ENCODE measurements at places on chromosomes 6 and 20.
A peak's percentile ranks its signal among the peaks of the same experiment; 100 is the strongest.

- DNase-seq, result no peak
Observed at GRCh38 chr20:63854766-63855362, 6.4 kb upstream of the ABHD16B start.

- DNase-seq, result no peak
Observed at GRCh38 chr6:101741474-101742171, 348.1 kb downstream of the GRIK2 start.

GRCh38 chr20:10792291-10792690 lies 118.5 kb upstream of the JAG1 start:
- DNase-seq, result no peak

- DNase-seq, result no peak
Observed at GRCh38 chr6:138182939-138183789, 21.4 kb downstream of the ARFGEF3 start.

DNA sequence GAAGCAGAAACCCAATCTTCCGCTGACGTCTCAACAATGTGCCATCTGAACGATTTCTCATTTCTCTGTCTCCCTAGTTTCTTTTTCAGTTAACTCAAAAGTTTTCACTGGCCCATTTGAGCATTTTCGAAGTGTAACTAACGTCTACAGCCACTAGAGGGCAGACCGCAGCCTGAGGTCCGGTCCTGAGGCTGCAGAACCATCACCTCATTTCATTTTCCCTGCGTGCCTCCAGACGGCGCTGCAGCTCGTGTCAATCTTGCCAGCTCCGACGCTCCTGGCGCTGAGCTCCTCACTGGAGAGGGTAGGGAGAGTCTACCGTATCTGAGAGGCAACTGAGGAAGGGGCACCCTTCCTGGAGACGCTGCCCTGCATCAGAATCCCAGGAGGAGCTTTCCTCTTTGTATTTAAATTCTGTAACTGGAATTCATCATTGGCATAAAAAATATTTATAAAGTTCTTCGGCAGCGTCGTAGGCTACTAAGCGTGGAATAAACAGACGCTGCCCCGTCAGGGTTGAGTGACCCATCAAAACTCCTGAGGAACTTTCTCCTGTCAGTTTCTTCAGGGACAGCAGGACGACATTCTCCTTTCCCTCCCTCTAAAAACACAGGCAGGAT lies 28.5 kb upstream of the DTNBP1 start:
- DNase-seq, result peak; percentile 70

- DNase-seq, result no peak
Observed at GRCh38 chr6:29486577-29486976, 1.2 kb downstream of the MAS1L start.

DNA sequence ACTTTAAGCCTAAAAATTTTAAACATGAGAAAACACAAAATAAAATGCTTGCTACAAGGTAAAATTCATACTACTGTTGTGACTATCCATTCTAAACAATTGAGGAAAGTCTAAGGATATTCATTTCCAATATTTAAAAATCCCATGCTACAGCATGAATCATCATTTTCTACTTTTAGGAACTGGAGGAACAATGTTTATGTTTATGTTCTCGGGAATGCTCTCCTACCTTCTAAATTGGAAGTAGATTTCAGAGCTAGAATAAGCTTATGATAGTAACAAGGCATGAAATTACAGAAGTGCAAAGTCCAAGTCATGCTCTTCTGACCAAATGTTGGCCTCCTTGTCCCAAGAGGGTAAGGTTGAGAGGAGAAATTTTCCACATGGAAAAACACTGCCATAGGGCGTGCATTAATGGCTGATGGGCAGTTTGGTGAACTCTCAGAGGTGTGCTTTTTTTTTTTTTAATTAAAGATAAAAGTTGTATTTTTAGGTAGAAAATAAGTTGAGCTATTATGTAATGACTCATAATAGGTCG lies 6.0 kb upstream of the MYLK4 start:
- DNase-seq, result no peak

DNA sequence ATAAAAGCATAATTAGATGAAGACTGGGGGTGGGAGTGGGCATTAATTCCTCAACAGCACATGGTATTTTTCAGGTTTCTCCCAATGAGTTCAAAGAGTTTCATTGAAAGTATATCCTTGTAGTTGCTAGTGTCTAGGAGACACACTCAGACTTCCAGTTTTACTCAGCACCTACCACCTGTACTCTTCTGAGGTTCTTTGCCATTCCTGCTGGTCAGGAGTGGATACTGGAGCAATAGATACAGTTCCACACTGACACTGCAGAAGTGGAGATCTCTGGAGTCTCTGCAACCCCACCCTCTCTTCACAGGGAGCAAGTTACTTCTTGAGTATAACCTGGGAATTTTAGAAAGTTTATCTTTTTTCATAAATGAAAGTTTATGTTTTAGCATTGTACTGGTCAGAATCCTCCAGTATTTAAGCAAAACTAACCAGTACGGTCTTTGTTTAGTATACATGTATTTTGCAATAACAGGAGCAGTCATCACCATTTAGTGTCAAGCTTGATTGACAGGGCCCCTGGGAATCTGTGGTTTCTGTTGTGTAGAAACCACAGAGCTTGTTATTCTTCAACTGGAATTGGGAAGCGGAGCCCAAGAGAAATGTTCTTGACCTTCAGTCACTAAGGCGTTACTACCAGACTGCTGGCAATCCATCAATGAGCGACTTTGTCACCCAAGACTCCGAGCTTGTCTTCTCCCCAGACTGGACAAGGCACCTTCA lies 148.1 kb downstream of the ZDHHC14 start:
- no peak for DNase-seq

- DNase-seq, result no peak
Observed at GRCh38 chr6:124903797-124904196, 58.4 kb upstream of the RNF217 start.

GRCh38 chr6:72446430-72446829 lies 175.4 kb upstream of the KCNQ5 start:
- DNase-seq, result no peak

GRCh38 chr6:82374516-82374915 lies 10.9 kb downstream of the TPBG start:
- DNase-seq, result no peak

DNA sequence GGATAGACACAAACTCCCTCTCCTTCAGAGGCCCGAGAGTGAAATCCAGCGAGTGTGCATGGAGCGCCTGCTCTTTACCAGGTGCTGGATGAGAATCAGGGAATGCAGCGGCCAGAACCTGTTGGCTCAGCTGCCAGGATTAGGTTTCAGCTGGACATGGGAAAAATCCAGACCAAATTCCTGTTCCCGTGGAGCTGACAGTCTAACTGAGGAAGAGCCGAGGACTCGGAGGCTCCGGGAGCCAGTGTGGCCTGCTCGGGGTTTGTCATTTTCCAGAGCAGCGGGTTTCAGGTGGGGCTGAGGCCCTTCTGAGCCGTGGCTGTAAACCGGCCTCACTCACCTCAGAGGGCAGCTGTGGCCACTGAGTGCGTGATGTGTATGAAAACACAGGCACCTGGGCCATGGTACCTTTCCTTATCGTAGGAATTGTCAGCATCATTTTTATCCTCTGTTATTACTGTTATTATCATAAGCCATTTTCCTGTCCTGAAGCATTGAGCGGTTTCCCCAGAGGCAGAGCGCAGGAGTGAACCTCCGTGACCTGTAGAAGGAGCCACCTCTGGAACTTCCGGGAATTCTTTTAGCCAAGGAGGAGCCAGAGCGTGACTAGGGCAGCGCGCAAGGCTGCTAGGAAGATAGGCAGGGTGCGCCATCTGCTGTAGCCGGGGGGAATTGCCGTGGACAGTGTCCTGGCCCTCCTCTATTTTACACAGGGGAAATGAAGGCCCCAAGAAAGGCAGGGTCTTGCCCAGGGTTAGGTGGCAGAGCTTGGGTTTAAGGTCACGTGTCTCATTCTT lies 27.3 kb downstream of the PKIG start:
- DNase-seq, result peak; percentile 46

GRCh38 chr20:23608251-23608846 lies 2.6 kb upstream of the CST9 start:
- DNase-seq, result no peak

- no peak for DNase-seq
Observed at GRCh38 chr6:170525795-170526194, 27.3 kb downstream of the PSMB1 start.

- DNase-seq, result no peak
Observed at GRCh38 chr6:47490676-47491075, 13.1 kb downstream of the CD2AP start.

DNA sequence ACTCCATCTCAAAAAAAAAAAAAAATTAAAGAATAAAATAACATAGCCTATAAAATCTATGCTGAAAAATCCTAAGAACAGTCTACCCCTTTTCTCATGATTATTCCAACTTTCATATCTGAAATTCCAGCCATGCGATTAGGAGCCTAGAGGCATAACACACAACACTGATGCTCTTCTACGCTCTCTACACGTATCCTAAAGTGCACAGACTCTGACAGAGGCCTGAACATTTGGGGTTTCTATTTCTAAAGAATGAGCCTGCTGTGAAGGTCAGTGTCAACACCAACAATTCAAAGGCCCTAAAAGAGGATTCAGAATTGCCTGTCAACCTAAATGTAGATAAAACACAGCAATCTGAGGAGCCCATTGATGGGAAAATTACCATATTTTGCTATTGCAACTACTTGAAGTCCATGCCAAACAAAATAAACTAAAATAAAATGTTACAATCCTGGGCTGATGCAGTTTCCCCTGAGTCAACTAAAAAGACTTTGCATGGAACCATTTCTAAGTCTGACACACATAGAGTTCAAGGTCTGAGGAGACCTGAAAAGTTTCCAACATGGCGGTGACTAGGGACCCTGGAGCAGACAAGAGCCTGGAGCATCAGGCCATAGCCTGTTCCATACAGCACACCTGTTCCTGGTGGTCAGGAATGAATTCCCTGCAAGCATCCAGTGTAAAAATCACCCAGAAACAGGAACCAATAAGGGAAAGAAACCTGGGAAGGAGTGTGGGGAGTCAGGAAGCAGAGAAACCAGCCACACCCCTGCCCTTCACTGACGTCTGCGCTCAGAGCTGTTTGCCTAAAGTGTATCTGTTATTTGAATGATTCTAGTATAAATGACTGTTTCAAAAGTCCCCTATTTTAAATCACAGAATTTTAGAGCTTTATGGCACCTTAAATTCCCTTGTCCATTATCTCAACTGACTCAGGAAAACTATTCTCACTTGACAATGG lies 11.8 kb downstream of the NINL start:
- DNase-seq, result no peak

- DNase-seq, result peak; percentile 15
Observed at GRCh38 chr20:24470746-24471582, 1.5 kb downstream of the SYNDIG1 start.

DNA sequence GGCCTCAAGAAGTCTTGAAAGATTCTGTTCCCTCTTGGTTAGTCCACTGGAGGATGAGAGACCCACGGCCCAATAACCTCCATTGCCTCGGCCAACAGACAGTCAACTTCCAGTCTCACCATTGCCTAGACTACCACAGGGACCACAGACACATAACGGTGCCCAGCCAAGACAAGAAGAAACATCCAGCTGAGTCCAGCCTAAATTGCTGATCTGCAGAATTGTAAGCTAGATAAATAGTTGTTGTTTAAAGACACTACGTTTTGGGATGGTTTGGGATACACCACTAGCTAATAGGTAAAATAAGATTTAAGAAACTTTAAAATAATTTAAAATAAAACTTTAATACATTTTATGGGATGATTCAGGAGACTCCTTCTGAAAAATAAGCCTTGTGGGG lies 324.7 kb upstream of the JAG1 start:
- DNase-seq, result no peak

GRCh38 chr6:114058435-114058834 lies 87.5 kb upstream of the HDAC2 start:
- no peak for DNase-seq

GRCh38 chr6:80940571-80940970 lies 811.9 kb downstream of the TENT5A start:
- no peak for DNase-seq

DNA sequence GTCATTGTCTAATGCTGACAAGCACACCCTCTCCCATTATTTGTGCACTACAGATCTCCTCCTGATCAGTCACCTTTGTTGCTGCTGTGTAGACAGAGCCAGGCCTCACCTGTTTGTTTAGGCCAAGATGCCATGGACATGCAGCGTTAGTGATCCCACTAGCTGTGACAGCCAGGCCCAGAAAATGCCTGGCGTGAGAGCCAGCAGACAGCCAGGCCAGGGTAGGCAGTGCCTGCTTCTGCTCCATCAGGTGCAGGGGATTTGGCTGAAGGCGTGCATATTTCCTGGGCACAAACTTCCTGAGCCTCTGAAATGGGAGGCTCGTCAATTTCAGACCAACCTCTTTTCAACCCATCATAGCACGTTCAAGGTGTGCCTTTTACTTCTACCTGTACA lies 27.3 kb downstream of the MANBAL start:
- DNase-seq, result no peak

- peak; percentile 50 for DNase-seq
Observed at GRCh38 chr6:139373154-139373927, 1.1 kb downstream of the CITED2 start.

DNA sequence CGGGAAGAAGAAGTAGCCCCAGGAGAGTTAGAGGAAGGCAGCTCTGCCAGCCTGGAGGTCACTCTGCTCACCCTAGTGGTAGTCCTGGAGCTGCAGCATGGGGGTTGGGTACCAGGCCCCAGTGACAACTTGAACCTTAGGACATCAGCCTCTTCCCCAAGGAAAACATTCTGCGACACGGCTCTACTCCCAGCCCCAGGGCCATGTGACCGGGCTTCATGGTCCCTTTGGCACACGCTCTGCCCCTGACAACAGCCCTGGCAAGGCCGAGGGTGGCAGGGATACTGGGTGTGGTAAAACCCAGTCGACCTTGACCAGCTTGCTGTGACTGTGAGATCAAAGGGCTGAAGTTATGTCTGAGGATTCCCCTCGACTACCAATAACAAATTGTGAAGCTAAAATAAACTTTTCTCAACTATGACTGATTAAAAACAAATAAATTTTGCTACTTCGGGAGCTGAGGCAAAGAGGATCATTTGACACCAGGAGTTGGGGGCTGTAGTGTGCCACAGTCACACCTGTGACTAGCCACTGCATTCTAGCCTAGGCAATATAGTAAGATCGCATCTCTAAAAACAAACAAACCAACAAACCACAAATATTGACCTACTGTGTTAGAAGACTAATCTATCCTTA lies 24.4 kb upstream of the ARID1B start:
- DNase-seq, result no peak

- no peak for DNase-seq
Observed at GRCh38 chr6:33954453-33954852, 150.7 kb upstream of the MLN start.

DNA sequence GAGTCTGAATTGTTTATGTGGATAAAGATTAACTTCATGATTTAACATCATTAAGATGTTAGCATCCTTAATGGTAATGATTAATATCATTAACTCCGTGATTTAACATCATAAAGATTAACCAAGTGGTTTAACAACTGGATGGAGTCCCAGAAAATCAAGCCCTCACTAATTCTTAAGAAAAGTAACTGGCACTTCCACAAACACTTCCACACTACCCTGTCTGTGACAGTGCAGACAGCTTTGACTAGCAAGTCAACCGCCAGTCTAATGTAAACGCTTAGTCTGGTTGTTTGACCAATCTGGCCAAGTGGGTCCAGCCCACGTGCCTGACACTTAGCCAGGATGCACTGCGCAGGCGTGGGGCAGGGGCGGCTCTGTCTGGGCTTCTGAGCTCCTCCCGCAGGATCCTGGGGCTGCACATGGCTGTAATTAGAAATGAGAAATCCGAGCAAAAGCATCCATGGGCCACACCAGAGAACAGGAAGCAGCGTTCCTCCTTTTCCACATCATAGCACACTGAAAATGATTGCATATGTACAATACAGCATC lies 424.2 kb downstream of the FOXA2 start:
- no peak for DNase-seq
